ENCODE measurements at places on chromosomes 2 and 18.

- no peak overlapping the region for H3K4me3 ChIP-seq
- H3K27me3 ChIP-seq, result no peaks in the 10 kb centered on the region
- DNase-seq, result no peak
- H3K4me1 ChIP-seq, result no peaks in the 10 kb centered on the region
Observed at GRCh38 chr2:29052807-29053206, 21.5 kb downstream of the PCARE start.

- H3K36me3 ChIP-seq, result no peaks in the 10 kb centered on the region
- H3K4me1 ChIP-seq, result no peaks in the 10 kb centered on the region
- H3K27me3 ChIP-seq, result no peaks in the 10 kb centered on the region
- DNase-seq, result peak; percentile 27
Observed at GRCh38 chr2:23219666-23220065, 165.3 kb upstream of the KLHL29 start.

DNA sequence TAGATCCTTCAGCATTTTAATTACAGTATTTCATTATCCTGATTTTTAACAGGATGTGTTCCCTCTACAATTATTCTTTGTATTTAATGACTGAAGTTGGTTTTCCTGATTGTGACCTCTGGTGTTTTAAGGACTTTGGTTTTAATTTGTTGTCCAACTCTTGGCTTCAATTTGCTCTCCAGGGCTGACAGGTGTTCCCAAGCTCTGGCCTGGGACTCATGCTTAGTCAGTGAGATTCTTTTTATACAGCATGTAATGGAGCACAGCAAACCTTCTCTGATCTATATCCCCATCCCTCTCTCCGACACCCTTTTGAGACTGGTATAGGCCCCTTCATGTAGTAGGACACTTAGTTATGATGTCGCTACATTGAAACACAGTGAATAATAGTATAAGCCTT is 896.3 kb downstream of the TSN start:
- no peaks in the 10 kb centered on the region for H3K36me3 ChIP-seq
- H3K27me3 ChIP-seq, result no peaks in the 10 kb centered on the region
- no peak overlapping the region for H3K27ac ChIP-seq
- H3K4me3 ChIP-seq, result no peak overlapping the region
- H3K4me1 ChIP-seq, result no peaks in the 10 kb centered on the region

DNA sequence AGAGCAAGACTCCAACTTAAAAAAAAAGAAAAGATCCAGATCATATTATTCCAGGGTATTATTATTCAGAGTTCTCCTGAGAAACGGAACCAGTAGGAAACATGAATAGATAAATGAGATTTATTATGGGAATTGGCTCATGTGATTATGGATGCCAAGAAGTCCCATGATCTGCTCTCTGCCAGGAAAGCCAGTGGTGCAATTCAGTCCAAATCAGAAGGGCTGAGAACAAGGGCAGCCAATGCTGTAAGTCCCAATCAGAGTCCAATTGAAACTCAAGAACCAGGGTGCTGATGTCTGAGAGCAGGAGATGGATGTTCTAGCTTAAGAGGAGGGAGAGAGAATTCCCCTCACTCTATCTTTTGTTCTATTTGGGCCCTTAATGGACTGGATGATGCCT is 7.8 kb downstream of the SCYGR2 start:
- no peak overlapping the region for H3K4me3 ChIP-seq
- H3K27ac ChIP-seq, result no peak overlapping the region
- no peaks in the 10 kb centered on the region for H3K36me3 ChIP-seq
- H3K27me3 ChIP-seq, result no peaks in the 10 kb centered on the region

DNA sequence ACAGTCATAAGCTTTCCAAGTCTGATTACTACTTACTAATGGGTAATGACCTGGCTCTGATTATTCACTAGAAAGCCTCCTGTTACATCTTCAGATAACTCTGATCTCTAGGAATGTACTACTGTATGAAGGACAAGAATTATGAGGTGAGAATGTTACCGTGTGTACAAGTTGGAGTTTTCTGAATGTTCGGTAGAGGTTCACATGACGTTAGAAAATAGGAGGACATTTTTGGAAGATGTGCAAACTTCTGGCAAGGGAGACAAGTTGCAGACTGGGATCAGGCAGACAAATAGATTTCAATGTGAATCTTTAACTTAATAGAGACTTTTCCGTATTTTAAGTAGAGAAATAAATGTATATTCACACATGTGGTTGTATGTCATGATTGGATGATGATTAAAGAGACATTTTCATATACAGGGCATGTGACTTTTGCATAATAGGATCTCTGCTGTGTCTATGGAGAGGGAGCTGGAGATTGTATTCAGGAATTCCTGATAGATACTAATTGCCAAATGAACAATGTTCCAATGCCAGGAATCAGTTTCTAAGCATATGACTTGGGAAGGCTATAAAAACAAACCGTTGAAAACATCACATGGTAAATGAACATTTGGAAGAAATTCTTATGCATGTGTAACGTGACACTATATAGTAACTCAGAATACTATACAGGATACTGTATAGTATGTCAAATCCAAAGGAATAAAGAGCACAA is 1695.8 kb upstream of the PIK3C3 start:
- no peaks in the 10 kb centered on the region for H3K36me3 ChIP-seq
- H3K4me1 ChIP-seq, result no peaks in the 10 kb centered on the region
- DNase-seq, result no peak

GRCh38 chr18:68040198-68040597 is 523.7 kb upstream of the DSEL start:
- H3K27ac ChIP-seq, result no peak overlapping the region

GRCh38 chr2:236665572-236666118 is 96.0 kb downstream of the ACKR3 start:
- no peak overlapping the region for H3K27ac ChIP-seq
- no peak overlapping the region for H3K4me3 ChIP-seq
- no peaks in the 10 kb centered on the region for H3K27me3 ChIP-seq
- peak; percentile 34 for DNase-seq
- H3K36me3 ChIP-seq, result no peaks in the 10 kb centered on the region
- peaks cover 38% of the 10 kb centered on the region for H3K4me1 ChIP-seq

DNA sequence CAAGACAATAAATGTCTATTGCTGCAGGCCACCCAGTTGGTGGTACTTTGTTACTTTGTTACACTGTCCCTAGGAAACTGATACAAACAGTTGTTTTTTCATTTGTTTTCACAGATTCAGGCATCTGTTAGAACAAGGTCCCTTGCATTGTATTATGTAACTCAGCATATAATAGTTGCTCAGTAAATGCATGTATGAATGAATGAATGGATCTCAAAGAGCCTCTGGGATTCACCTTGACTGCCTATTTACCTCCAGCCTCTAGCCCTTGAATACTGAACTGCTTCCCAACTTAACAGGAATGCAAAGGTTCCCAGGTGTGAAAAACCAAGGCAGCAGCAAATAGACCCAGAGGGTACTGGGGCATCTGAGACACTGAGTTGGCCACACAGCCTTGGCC is 27.4 kb upstream of the NEB start:
- no peaks in the 10 kb centered on the region for H3K36me3 ChIP-seq
- H3K27ac ChIP-seq, result no peak overlapping the region
- H3K4me3 ChIP-seq, result no peak overlapping the region
- H3K4me1 ChIP-seq, result no peaks in the 10 kb centered on the region
- H3K27me3 ChIP-seq, result no peaks in the 10 kb centered on the region

DNA sequence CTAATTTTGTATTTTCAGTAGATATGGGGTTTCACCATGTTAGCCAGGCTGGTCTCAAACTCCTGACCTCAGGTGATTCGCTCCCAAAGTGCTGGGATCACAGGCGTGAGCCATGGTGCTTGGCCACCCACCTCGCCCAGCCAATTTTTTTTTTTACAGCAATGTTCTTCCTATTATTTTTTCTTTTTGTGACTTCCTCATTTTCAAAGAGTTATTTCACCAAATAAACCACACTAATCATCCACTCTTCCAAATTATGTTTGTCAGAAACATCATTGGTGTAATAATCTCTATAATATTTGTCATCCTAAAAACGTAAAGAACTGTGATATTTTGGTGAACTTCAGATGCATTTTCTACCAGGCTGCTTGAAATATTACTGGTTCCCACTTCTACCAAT is 16.3 kb upstream of the PDCL3 start:
- no peaks in the 10 kb centered on the region for H3K27me3 ChIP-seq
- H3K36me3 ChIP-seq, result no peaks in the 10 kb centered on the region
- H3K4me1 ChIP-seq, result no peaks in the 10 kb centered on the region
- H3K27ac ChIP-seq, result no peak overlapping the region
- H3K4me3 ChIP-seq, result no peak overlapping the region

All from tibial artery (tissue), 4 donors.